ENCODE measurements at places on chromosomes 2 and 18.

- DNase-seq = no peak
Measured at GRCh38 chr2:47803363-47803762, 20.4 kb downstream of the MSH6 start.

DNA sequence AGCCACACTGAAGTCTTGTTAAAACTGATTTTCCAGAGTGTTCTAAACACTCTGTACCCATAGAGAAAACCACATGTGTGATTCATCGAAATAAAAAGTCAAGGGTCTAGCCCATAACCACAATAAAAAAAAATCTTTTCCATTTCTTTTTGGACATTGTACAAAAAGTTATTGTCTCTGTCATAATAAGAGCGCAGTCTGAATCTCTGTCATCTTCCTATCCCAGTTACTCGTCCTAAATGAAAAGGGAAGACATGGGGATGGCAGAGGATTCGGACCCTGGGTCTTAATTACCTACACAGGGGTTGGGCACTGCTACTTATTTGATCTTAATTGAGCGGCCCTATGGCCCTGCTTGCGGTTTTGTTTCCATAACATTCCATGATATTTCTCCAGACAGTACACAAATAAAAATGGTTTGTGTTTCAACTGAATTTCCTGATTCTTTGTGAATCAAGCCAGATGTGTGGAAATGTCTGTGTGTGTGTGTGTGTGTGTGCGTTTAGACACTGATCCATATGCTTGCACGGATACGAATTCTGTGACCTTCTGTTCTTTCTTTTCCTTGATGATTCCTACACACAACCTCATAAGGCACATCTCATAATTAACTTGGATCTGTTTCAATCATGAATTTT is 133.4 kb upstream of the SPATS2L start:
- DNase-seq = no peak

GRCh38 chr2:209986415-209986814 is 16.0 kb upstream of the RPE start:
- DNase-seq = no peak

GRCh38 chr2:204436230-204436629 is 109.0 kb upstream of the PARD3B start:
- DNase-seq = no peak

DNA sequence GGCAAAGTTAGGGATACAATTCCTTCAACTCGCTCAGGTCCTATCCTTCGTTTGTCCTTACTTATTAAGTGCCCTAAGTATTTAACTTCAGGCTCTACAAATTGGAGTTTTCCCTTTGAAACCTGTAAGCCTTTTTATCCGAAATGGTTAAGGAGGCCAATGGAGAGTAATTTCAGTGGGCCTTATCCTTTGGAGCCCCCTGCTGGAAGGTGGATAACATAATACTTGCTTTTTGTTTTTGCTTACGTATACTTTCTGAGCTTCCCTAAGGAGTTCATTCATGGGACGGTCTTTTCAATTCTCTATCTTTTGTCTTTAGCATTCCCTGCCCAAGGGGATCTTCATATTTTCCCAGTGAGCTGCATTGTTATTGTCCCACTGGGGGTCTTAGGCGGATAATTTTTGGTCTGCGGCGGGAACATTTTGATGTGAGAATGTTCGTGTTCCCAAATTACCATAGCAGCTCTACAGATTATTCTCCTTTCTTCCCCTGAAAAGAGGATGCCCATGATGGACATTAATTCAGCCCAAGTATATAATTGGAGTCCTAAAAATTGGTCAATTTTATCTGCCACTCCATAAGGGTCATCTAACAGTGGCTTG is 34.4 kb upstream of the TRAPPC8 start:
- DNase-seq = peak; percentile 62

- no peak for DNase-seq
Measured at GRCh38 chr2:105315314-105315713, 14.2 kb downstream of the TGFBRAP1 start.

DNA sequence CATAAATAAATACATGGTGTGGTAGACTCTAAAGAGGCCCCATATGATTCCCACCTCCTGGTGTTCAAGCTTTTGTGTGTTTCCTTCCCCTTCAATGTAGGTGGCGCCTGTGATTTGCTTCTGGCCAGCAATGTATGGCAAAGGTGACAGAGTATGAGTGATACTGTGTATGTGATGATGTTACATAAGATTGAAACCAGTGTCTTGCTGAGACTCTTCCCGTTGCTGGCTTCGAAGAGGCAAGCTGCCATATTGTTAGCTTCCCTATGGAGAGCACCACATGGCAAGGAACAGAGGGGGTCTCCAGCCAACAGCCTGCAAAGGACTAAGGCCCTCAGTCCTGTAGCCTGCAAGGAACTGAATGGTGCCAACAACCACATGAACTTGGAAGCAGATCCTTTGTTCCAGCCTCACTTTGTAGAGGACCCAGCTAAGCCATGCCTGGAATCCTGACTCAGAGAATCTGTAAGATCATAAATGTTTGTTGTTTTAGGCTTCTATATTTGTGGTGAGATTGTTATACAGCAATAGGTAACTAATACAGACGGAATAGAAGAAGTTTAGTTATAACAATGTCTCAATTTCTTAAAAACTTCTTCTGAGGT is 1.7 kb upstream of the SMAD4 start:
- DNase-seq = no peak

DNA sequence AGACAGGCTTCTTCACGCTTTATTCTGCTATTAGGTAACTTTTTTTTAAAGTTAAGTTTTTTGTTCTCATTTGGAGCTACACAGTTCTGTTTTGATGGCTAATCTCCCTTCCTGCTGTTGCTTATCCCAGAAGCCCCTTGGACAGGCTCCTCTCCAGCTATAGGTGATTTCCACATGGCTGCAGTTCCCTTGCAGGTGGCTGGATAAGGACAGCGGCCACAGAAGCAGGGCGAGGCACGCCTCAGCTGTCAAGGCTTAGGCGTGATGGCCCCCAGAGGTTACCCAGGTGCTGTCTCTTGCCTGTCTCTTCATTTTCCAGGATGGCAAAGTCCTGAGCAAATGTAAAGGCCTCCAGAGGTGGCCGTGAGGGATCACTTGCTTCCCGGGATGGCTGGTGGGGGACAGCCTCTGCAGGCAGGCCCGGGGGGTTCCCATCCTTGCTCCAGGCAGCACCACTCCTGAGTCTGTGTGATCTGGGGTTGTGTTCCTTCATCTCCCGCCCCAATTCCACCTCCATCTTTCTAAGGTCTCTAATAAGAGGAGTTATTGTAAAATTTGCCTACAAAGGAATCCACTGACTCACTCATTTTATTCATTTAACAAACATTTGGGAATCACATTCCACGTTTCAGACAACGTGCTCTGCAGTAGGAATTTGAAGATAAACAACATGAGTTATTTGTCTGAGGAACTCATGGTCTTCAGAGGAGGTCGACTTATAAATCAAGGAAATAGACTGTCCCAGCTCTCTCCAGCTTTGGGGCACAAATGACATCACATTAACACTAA is 53.4 kb downstream of the NAPG start:
- peak; percentile 54 for DNase-seq

- DNase-seq = peak; percentile 41
Measured at GRCh38 chr2:45067859-45068570, 58.8 kb upstream of the SIX2 start.

GRCh38 chr2:11090187-11090586 is 65.1 kb upstream of the SLC66A3 start:
- no peak for DNase-seq

DNA sequence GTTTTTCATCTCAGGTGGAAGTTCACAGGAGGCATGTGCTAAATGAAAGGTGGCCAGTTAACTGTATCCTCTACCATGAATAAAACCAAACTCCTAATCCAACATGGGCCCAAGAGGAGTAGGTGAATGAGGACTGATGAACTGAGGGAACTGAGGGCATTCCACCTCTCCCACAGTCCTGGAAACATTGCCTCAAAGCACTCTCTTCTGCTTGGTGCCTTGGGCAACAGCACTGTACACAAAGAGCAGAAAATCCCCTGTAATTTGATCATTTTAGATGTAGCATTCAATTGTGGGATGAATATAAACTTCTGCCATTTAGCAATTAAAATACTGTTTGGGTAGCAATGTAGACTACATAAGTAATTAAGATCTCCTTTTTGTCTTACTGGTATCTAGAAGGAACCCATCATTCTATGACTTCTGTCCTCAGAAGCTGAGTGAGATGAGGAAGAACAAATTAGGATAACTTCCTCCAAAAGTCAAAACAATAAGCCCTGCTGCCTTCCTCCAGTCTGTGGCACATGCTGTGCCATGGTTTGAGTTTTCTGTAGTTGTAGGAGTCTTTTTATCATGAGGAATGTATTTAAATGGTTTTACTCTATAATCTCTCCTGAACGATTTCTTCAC is 86.7 kb upstream of the ZEB2 start:
- DNase-seq = no peak

DNA sequence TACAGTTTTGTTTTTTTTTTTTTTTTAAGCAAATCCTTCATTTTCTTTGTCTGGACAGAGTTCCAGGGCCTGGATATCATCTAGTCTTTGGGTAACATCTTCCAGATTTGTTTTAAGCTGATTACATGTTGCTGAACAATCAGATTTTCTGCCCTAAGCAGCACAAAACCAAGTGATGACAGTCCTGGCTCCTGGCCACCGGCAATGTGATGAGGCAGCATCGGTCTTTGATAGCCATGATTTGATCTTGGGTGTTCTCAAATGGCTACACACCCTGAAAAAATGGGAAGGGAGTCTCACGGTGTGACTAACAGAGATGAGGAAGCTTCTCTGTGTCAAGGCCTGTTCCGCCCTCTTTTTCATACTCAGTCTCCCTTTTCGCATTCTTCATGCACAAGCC is 708.6 kb upstream of the ZEB2 start:
- peak; percentile 13 for DNase-seq

DNA sequence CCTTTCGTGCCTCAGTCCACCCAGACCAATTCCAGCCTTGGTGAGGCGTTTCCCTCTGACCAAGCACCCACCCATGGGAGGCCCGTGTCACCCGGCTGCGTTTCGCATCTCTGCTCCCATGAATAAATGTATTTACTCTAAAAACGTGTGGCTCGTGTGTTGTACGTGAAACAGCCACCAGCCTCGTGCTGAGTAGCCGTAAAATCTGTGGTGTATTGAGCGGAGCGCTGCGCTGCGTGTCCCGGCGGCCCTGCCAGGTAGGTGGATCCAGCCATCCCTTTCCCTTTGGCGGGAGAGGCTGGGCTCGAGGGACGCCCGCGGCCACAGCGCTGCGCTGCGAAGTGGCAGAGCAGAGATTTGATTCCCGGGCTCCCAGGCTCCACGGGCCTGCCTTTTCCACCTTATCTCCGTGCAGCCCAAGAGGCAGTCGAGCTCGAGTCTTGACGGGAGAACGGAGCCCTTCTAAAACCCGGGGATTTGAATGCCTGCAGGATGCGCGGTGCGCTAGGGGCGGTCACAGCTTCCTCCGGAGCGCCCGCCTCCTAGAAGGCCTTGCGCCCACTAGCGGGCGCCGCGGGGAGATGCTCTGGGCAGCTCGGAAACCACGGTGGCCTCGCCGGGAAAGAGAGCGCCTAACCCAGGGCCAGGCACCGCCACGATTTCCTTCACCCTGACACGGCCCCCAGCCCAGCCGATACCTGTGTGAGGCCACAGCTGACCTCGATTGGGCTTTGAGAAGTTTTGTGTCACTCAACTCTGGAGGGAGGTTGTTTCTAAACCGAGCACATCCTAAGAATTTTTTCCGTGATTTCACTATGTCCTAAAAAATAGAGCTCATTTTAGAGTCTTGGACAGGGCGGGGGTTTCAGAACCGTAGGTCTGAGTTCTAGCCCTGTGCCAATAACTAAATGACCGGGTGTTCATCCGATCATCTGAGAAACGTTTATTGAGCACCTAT is 3.9 kb upstream of the PSMD1 start:
- DNase-seq = peak; percentile 64

- DNase-seq = no peak
Measured at GRCh38 chr2:24885221-24886125, 34.6 kb downstream of the ADCY3 start.

DNA sequence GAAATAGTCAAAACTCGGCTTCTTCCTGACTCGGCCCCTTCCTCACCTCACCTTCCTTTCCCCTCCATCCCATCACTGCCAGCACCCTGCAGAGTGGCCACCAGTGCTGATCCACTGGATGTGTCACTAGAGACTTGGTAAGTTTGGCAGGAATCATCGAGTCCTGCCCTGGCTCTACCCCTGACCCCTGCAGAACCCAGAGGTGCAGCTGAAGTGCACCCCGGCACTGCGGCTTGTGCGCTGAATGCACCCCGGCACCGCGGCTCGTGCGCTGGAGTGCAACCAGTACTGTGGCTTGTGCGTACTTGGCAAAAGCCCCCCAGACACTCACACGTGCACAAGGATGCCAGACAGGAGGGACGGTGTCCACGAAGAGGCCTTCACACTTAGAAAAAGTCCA is 206.5 kb downstream of the SNTG2 start:
- DNase-seq = no peak

DNA sequence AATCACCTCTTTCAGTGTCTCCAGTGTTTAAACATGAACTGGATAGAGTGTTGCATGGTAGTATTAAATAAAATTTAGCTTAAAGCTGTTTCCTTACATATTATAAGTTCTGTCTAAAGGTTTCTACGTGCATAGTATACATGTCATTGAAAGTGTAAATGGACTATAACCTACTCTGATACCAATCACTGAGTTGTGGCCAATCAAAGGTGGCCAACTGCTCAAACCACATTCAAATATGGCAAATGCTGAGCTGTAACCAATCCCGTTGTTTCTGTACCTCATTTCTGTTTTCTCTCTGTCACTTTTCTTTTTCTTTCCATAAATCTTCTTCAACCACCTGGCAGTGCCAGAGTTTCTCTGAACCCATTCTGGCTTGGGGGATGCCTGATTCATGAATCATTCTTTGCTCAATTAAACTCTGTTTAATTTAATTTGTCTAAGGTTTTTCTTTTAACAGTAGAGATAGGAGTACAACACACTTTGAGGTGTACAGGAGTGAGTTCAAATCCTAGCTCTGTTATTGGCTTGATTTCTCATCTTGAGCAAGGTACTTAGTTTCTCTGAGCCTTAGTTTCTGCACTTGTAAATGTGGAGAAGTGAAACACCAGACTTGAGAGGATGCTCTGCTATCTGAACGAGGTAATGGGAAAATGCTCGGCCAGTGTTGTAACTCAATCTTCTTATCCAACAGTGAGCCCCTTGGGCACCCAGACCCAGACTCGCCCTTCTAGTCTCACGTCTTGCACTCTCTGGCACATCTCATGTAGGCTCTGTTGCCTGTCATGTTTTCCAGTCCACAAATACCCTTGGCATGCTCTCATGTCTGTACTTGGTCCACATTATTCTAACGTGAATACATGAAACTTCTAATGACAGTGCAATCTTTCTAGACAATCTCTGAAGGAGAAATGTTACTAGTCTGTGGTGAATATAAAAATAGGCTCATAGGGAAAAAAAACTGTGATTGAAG is 228.0 kb downstream of the PIK3C3 start:
- DNase-seq = peak; percentile 65

- DNase-seq = no peak
Measured at GRCh38 chr2:162524192-162524591, 180.3 kb downstream of the GCA start.

Measured in amniotic epithelial cell (primary cell).